Stimulated activated CD8-positive, alpha-beta memory T cell treated with anti-CD3 and anti-CD28 coated beads, Interleukin-4, amount 100 ng/mL, for 1 hour (primary cell): ENCODE measurements at places on chromosomes 5 and 9.

DNA sequence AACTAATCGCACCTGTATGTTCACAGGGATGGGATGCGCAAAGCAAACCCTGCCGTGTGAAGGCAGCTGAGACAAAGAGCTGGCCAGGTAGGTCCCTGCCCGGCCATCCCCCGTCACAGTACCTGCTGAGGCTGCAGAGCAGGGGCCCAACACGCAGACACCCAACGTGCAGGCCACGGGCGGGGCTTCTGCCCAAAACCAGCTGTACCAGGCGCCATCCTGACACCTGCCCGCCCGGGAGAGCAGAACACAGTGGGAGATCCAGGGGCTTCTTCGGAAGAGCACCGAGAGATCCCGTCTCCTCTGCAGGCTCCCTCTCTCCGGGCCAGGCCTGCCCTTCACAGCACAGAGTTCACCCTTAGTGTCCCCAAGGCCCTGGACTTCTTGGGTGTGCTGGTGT lies 28.4 kb downstream of the ABO start:
- no peak for DNase-seq

- no peak for DNase-seq
These were observed 216.5 kb downstream of the SEC61B start for GRCh38 chr9:99438596-99438995.

GRCh38 chr5:121399879-121400278 lies 451.8 kb upstream of the FTMT start:
- no peak for DNase-seq

DNA sequence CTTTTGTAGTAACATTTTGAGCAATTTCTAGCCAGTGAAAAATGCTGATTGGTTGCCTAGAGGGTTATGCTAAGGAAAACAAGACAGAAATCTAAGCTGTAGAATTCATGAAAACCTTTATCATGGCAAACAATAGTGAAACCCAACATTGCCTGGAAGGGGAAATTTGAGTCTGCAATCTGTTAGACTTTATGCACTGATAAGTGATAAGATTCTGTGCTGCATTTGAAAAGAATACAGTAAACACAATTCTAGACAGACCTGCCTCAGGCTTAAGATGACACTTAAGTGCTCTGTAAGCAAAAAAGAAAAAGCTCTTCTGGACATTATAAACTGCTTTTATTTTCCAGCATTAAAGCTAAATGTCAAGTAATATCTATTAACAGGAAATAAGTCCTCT lies 519.3 kb downstream of the ISL1 start:
- DNase-seq: no peak

DNA sequence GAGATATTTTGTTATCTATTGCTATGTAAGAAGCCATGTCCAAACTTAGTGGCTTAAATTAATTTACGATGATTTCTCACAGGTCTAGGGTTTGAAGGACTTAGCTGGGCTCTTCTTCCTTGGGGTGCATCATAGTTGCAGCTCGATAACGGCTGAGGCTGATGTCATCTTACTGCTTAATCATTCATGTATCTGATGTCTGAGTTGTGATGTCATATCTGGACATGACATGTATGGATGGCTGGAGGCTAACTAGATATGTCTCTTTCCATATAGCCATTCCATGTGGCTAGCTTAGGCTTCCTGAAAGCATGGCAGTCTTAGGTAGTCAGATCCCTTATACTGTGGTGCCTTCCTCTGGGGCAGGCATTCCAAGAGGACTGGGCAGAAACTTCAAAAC lies 31.6 kb downstream of the ADGRV1 start:
- DNase-seq: no peak

GRCh38 chr9:95801797-95802196 lies 73.7 kb upstream of the ERCC6L2 start:
- DNase-seq: no peak

DNA sequence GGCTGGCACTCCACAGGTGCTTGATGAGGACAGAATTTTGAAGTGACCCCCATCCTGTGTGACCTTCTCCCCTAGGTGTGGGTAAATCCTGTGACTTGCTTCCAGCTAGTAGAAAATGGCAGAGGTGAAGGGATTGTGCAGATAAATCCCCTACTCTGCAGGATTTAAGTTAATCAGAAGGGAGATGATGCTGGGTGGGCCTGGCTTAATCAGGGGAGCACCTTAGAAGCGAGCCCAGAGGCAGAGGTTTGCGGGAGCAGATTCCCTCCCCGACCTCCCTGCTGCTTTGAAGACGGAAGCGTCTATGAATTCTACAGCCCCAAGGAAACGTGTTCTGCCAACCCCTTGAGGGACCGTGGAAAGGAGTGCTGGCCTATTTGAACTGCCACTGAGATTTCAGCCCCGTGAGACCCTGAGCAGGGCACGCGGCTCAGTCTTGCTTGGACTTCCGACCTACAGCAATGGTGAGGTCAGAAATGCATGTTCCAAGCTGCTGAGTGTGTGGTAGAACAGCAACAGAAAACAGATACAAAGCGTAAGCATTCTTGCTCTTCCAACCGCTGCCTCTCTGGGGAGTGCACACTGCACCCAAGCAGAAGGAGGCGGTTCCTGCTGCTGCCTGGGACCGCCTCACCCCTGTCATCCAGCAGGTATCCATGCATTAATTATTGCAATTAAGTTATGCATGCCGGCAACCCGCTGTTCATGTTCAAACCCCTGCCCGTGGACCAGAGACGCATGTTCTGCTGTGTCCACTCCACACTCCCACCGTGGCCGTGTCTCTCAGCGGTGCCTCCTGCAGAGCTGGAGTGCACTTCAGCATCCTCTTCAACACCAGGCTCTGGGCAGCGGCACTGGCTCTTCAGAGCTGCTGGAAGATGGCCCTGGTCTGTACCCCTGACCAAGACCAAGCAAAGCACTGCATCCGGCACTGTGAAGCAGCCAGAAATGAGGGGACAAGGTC lies 54.6 kb upstream of the RXRA start:
- DNase-seq: no peak

GRCh38 chr5:134553821-134554267 lies 28.4 kb downstream of the JADE2 start:
- no peak for DNase-seq

DNA sequence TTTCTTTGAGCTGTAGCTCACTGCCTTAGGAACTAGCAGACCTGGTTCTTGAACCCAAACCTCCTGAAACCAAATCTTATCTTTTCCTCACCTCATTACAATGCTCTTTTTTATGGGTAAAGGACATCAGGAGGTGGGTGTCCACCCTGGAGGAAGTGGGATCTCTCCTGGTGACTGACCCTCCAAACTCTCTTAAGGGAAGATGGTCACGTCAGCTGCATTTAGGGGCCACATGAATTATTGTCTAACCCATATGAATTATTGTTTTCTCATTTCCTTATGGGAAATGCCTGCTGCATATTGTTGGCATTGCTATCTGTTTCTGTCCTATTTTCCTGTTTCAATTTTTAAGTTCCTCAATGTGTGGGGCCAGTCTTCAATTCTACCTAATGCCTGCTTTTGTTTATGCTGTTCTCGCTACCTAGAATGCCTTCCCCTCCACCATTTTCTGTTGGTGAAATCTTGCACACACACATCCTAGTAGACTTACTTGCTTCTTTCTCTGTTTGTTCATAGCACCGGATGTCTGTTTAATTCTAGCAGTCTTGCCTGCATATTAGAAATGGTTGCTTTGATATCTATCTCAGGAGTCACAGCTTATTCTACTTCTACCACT lies 22.0 kb upstream of the SPINK1 start:
- DNase-seq: no peak

DNA sequence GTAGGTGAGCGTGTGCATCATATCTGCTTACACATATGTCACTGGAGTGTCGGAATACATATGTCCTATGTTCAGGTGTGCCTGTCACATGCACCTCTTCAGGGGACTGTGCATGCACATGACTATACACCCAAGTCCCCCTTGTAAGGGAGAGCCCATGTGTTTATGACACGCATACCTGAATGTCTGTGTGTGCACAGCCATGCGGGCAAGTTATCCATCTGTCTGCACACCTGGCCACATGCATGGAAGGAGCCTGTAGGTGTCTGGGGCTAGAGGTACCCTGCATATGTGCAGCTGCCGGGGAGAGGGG lies 622 bp upstream of the RGS14 start:
- no peak for DNase-seq

DNA sequence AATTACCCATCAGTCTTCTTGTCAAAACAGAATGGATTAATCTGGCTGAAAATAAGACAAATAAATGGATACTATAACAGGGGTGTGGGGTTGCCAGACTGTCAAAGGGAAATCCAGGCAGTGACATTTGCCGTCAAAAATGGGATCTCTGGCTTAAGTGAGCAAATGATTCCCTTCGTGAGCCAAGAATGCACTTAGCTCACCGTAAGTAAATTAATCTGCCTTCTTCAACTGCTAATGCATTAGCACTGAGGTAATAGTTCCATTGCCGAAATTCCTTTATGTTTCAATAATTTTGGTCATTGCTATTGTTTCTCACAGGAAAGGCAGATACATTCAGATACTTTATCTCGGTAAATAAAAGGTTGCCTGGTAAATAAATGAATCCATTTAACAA lies 377.8 kb downstream of the KIAA0825 start:
- no peak for DNase-seq

GRCh38 chr5:32791536-32792243 lies 80.6 kb downstream of the NPR3 start:
- no peak for DNase-seq

DNA sequence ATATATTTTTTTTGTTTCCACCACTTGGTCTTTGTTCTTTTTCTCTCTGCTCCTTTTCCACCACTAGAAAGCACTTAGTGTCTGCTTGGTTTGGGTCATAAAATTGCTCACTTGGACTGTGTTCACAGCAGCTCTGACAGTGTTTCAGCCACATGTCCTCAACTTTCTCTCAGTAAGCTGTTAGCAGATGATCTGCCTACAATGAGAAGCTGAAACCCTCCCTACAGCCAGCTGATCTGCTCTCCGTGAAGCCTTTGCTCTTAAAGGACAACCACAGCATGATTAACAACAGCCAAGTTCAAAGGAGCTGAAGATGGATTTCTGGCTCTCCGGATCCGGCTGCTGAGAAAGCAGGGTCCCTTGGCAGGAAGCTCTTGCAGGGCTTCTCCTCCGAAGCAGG lies 31.6 kb downstream of the PRLR start:
- DNase-seq: no peak

GRCh38 chr5:117455236-117456233 lies 880.9 kb upstream of the SEMA6A start:
- DNase-seq: no peak

GRCh38 chr9:88676644-88677043 lies 141.7 kb downstream of the NXNL2 start:
- no peak for DNase-seq

GRCh38 chr5:127608077-127608660 lies 40.7 kb upstream of the CTXN3 start:
- no peak for DNase-seq

DNA sequence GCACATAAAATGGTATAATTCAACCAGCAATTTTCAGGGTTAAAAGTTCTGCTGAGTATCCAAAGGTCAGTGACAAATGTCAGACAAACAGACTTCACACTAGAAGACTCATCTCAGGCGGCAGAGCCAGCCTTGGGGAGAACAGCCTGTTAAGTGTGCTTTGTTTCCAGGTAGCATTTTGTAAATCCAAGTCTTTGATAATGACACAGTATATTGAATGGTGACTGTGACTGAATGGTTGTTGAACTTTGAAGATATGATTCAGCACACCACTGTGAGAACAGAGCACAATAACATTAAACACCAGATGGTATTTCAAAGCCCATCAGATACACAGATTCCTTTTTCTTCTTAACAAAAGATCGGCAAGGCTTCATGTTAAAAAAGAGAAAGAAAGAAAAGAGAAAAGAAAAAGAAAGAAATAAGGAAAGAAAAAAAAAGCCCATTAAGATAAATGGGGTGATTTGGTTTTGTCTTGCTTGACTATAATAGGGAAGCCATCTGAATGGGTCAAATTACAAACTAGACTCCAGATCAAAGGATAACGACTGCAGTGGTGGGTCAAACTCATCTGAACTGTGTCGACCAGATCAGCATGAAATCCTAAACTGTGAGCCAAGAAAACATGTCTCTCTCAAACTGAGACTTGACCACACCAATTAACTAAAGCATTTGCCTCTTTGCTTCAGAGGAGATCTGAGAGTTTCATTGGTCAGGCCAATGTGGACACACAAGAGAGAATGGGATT lies 313.0 kb upstream of the ZNF608 start:
- DNase-seq: no peak

DNA sequence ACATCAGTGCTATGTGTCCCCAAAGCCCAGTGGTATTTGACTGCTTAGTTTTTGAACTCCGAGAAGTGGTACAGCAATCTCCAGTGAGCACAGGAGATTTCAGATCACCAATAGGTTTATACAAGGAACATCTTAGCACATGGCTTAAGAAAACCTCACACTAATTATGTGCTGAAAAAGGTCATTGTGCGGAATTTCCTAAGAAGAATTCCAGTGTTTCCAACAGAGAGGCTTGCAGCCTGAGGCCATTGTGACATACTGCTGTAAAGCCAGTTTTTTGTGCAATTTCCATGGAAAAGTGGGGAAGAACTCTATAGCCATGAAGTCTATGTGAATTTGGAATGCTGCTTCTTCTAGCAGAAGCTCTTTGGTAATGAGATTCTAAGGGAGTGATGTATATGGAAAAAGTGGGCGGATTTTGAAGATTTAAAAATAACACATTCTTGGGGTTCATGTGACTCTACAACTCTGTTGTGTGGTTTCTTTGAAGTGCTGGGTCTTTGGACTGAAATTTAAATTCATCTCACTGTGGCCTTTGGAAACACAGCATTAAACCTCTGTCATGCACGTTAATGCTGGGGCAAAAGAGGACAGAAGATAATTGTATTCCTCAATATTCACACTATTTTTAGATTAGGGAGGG lies 110.5 kb upstream of the CD180 start:
- no peak for DNase-seq

GRCh38 chr5:616484-617039 lies 4.4 kb downstream of the CEP72 start:
- DNase-seq: no peak

DNA sequence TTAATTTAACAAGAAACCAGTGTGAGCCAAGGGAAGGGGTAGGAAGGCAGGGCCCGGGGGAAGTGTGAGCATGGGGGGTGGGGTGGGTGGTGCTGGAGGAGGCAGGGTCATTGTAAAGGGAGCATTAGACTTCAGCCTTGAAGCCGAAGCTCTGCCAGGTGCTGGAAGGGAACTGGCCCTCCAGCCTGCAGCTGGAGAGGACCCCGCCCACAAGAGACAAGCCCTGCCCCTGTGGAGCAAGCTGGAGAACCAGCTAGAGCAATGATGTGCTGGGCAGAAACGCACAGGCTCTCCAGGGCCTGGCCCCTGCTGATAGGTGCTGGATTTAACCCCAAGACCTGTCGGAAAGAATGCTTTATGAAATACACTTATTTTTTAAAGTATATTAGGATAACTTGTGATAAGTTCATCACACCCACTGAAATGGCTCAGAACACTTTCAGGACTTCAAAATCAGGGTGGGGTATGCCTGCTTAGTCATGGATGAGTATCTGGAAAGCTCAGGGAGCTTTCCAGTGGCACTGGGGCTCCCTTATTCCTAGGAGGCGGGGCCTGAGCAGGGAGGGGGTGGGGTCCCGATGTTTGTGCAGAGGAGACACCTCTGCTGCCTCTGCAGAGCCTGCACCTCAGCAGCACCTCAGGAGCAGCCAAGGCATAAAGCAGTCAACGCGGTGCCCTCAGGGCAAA lies 27.1 kb downstream of the UBE2QL1 start:
- DNase-seq: no peak
